ENCODE measurements at places on chromosomes 4 and X.
A peak's percentile ranks its signal among the peaks of the same experiment; 100 is the strongest.

GRCh38 chrX:53088136-53088974, 5.6 kb upstream of the KANTR start:
- peak; percentile 95 for DNase-seq

GRCh38 chr4:168920441-168921065, 89.5 kb downstream of the CBR4 start:
- DNase-seq = peak; percentile 36

- no peak for DNase-seq
Observed at GRCh38 chr4:159495515-159496236, 392.8 kb downstream of the RAPGEF2 start.

- peak; percentile 1 for DNase-seq
Observed at GRCh38 chr4:154911097-154911496, 130.0 kb downstream of the RBM46 start.

GRCh38 chr4:86557526-86557925, 36.6 kb upstream of the PTPN13 start:
- no peak for DNase-seq

- DNase-seq = peak; percentile 38
Observed at GRCh38 chr4:48340276-48340964, 909 bp upstream of the SLAIN2 start.

GRCh38 chr4:76977113-76977512, 27.6 kb downstream of the SEPTIN11 start:
- DNase-seq = no peak

- peak; percentile 65 for DNase-seq
Observed at GRCh38 chr4:16066586-16067128, 17.2 kb downstream of the PROM1 start.

DNA sequence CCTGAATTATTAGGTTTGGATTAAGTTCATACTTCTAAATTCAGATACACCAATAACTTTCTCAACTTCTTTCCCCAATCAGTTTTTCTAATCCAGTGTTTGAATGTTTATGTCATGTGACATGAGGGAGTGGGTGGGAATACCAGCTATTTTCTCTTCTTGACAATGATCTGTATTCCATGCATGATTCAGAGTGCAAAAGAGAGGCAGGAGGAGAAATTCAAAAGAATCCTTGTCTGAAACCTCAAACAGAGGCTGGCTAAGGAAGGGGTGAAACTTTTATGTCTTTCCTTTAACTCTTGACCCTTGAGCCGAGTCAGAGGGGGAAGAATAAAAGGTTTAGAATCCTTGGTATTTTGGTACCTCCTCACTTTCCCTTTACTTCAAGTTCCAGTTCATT, 544.7 kb downstream of the SPRY1 start:
- DNase-seq = no peak

- no peak for DNase-seq
Observed at GRCh38 chr4:102553982-102554381, 52.8 kb downstream of the NFKB1 start.

- DNase-seq = no peak
Observed at GRCh38 chrX:10612215-10612614, 8.2 kb downstream of the MID1 start.

GRCh38 chrX:111662292-111662691, 18.7 kb upstream of the ALG13 start:
- no peak for DNase-seq

DNA sequence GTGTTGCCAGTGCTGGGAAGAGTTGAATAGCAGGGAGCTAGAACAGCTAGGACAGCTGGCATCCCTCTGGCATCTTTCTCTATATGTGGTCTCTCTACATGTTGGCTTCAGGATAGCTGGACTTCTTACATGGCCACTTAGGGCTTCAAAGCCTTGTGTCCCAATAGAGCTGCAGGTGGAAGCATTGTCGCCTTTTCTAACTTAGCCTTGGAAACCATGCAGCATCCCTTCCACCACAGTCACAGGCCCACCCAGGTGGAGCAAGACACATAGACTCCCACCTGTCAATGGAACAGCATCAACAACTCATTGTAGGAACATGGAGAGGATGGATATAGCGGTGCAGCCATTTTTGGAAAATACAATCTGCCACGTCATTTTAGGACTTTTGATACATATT, 149.0 kb downstream of the AASDH start:
- no peak for DNase-seq

- no peak for DNase-seq
Observed at GRCh38 chr4:128483816-128484215, 196.2 kb upstream of the PGRMC2 start.

DNA sequence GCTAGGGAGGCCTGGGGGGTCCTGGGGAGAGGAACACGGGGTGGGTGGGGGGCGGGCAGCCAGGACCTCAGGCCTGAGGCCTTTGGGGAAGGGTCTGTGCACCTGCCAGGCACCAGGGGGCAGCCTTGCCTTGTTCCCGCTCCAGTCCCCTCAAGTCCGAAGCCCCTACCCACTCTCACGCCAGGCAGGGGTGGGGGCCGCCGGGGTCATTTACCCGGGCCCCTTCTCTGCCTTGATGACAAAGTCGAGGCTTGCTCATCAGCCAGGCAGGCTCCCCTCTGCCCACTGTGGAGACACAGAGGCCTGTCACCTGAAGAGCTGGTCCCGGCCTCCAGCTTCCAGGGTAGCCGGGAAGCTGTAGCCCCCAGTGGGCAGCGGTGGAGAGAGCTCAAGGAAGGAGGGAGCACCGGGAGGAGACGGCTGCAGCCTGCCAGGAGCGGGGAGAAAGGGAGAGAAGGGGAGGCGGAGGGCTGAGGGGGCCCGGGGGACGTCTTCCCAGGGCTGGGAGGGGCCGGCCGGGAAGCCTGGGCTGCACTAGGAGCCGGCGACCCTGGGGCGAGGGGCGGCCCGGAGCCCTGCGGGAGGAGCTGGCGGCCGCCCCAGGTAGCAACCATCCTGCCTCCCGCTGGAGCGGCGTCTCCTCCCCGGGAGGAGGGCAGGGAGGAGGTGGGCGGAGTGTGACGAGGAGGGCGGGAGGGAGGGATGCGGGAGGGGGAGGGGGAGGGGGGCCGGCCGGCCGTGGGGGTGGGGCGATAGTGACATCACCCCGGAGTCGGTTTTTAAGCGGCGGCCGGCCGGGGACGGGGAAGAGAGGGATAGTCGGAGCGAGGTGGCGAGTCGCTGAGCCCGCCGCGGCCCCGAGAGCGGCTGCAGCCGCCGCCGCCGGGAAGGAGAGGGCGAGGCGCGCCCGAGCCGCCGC, at the start of gene SLC6A8:
Gene SLC6A8 (plus strand): TSS at position 806 of the 919 bp plus-strand sequence. CDS start 649 bp downstream, outside the sequence.
- peak; percentile 84 for DNase-seq

DNA sequence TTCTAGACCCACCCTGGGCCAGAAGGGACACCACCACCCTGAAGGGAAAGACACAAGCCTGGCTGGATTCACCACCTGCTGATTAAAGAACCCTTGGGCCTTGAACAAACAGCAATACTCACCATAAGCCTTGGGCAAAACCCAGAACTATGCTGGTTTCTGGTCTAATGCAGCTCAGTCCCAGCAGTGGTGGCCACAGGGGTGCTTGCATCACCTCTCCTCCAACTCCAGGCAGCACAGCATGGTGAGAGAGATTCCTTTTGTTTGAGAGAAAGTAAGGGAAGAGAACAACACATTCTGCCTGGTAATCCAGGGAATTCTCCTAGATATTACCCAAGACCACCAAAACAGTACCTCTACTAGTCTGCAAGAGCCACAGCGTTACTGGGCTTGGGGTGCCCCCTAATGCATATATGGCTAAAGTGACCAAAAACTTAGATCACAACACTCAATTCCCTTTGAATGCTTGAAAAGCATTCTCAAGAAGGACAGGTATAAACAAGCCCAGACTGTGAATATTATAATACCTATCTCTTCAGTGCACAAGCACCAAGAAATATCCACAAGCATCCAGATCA, 25.7 kb downstream of the RNF128 start:
- DNase-seq = no peak

- no peak for DNase-seq
Observed at GRCh38 chrX:14309431-14309830, 219.9 kb upstream of the GLRA2 start.

- DNase-seq = no peak
Observed at GRCh38 chrX:150063674-150064073, 125.4 kb upstream of the EOLA2 start.
